WTC11 (cell line): ENCODE measurements at places on chromosomes 12 and 14. TPM values are rescaled to one million over a fixed set of nuclear protein-coding genes. Genes with fewer than 3 reads are reported as not detected.

CALCOCO1 gene
- total RNA-seq, result 21.2 to 28.2 TPM (median 27.0 TPM) in 3 replicates

FAM181A gene
- not detected in 3 replicates for total RNA-seq

IL26 gene
- total RNA-seq, result not detected in 3 replicates

GARIN6 gene
- not detected in 3 replicates for total RNA-seq
